ENCODE measurements at places on chromosomes 16 and 17.

GRCh38 chr17:83181991-83182619 lies 102.7 kb downstream of the METRNL start:
- no peaks in the 10 kb centered on the region for H3K27me3 ChIP-seq
- H3K4me3 ChIP-seq = no peak overlapping the region
- H3K36me3 ChIP-seq = no peaks in the 10 kb centered on the region
- H3K27ac ChIP-seq = no peak overlapping the region

- H3K27me3 ChIP-seq = peaks cover 40% of the 10 kb centered on the region
- no peaks in the 10 kb centered on the region for H3K4me1 ChIP-seq
Measured at GRCh38 chr17:76962858-76963257, 94.7 kb downstream of the MGAT5B start.

- peaks cover 13% of the 10 kb centered on the region for H3K27me3 ChIP-seq
- peaks cover 11% of the 10 kb centered on the region for H3K4me1 ChIP-seq
- H3K36me3 ChIP-seq = no peaks in the 10 kb centered on the region
- H3K27ac ChIP-seq = no peak overlapping the region
- no peak for DNase-seq
- no peak overlapping the region for H3K4me3 ChIP-seq
Measured at GRCh38 chr16:2373176-2373575, 32.6 kb upstream of the ABCA3 start.

DNA sequence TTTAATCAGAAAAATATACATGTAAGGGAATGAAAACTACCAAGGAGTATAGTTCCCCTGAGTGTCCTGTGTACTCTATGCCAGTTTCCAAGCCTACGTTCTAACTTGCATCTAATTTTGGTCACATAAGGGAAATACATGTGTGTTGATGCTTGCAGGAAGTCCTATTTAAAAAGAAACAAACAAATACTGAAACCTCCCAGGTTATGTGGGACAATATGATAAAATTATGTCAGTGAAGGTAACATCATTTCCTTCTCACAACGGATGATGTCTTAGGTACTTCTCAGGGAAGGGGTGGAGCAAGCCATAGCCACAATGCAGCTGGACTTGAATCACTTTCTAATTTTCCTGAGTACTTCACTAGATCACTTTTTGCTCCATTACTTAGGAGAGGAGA lies 115.9 kb downstream of the ZFHX3 start:
- H3K27ac ChIP-seq = peak overlapping the region; percentile 90
- peaks cover 11% of the 10 kb centered on the region for H3K36me3 ChIP-seq
- H3K4me1 ChIP-seq = peaks cover 64% of the 10 kb centered on the region
- no peak overlapping the region for H3K4me3 ChIP-seq
- no peaks in the 10 kb centered on the region for H3K27me3 ChIP-seq

- H3K4me1 ChIP-seq = peaks cover 5% of the 10 kb centered on the region
- H3K27ac ChIP-seq = no peak overlapping the region
- H3K36me3 ChIP-seq = peaks cover 3% of the 10 kb centered on the region
- DNase-seq = no peak
- H3K27me3 ChIP-seq = no peaks in the 10 kb centered on the region
Measured at GRCh38 chr17:69466905-69467667, 52.6 kb downstream of the MAP2K6 start.

GRCh38 chr17:7280519-7281073 lies 922 bp upstream of the SLC2A4 start:
- peaks cover 23% of the 10 kb centered on the region for H3K27me3 ChIP-seq
- H3K27ac ChIP-seq = peak overlapping the region; percentile 73
- H3K36me3 ChIP-seq = no peaks in the 10 kb centered on the region

DNA sequence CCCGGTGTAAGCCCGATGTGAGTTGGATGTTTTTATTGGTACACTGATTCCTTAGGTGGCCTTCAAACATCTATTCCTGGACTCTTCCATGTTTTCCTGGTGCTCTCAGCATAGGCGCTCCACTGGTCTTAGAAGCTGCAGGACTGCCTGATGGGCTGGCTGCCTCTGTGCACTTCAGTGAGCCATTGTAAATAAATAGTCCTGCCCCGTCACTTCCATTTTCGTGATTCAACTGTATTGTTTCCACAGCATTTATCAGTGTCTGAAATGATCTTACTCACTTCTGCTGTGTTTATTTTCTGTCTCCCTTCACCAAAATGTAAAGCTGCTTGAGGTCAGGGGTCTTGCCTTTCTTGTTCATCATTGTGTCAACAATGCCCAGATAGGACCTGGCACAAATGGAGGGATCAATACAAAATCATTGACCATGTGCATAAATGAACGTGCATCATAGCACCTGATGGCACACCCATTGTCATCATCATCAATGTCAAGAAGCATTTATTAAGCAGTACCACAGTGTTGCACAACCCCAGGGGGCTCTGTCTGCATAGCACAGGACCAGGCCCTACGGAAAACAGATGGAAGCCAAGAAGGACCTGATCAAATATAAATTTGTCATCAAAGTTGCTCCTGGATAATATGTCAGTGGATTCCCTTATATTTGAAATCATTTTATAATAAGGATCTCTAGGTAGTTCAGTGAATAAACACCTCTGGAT lies 66.6 kb upstream of the CPHXL start:
- peaks cover 15% of the 10 kb centered on the region for H3K4me1 ChIP-seq
- no peak for DNase-seq
- no peak overlapping the region for H3K4me3 ChIP-seq
- H3K36me3 ChIP-seq = no peaks in the 10 kb centered on the region
- peaks cover 18% of the 10 kb centered on the region for H3K27me3 ChIP-seq

GRCh38 chr16:78659668-78660217 lies 560.3 kb downstream of the WWOX start:
- H3K27me3 ChIP-seq = no peaks in the 10 kb centered on the region
- no peak overlapping the region for H3K4me3 ChIP-seq
- no peaks in the 10 kb centered on the region for H3K36me3 ChIP-seq
- DNase-seq = no peak
- H3K4me1 ChIP-seq = peaks cover 25% of the 10 kb centered on the region
- H3K27ac ChIP-seq = no peak overlapping the region

DNA sequence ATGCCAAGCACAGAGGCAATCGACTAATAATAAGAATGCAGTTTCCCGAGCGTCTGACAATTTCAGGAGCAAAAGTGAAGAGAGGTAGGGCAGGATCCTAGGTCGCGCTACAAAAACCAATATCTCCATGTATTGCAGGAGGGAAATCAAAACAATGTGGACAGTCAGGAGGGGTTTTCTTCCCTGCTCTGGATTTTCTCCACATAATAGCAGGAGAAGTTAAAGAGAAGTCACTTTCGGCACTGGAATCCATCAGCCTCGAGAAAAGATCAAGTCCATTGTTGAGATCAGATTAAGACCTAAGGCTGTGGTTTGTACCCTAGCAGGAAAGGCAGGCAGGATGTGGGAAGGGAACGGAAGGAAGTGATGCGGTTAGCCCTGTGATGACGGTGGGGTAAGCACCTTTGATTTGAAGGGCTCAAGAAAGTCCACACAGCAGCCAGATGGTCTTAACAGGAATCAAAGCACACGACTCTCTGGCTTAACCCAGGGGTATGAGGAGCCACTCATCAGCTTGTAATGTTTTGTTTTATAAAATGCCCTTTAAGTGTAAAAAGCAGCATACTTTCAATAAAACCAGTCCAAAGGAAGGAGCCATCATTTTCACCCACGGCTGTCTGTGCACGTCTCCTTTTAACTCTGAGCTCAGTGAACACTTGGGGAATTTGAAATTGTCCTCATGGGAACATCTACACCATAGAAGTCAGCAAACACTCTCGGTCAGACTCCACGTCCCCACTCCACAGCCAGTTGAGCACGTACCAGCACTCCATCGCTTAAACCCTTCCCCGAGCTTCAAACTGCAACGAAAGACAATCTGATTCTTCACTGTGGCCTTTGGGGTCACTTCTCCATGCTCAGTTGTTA lies 15.8 kb upstream of the AKTIP start:
- H3K36me3 ChIP-seq = no peaks in the 10 kb centered on the region
- no peak overlapping the region for H3K27ac ChIP-seq
- no peak for DNase-seq
- H3K4me1 ChIP-seq = peaks cover 19% of the 10 kb centered on the region

DNA sequence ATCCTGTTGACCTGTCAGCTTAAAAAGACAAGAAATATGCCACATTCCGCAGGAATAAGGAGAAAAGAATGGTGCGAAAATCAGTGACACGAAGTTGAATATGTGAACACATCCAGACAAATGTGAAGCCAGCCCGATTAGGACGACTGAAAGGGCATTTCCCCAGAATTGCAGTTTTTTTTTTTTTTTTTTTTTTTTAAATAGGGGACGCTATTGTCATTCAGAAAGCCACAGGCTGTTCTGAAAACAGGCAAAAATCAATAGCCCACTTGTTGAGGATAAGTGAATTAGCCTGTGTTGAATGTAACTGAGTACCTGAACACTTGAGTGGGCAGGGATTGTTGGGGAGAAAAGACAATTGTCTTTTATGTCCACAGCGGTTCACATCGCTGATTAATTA lies 507.1 kb downstream of the WWOX start:
- H3K27ac ChIP-seq = no peak overlapping the region
- H3K4me1 ChIP-seq = peaks cover 47% of the 10 kb centered on the region
- no peak for DNase-seq
- no peaks in the 10 kb centered on the region for H3K36me3 ChIP-seq
- no peak overlapping the region for H3K4me3 ChIP-seq
